Activated naive CD4-positive, alpha-beta T cell (primary cell): ENCODE measurements at places on chromosomes 16 and 17.

- DNase-seq: no peak
Measured at GRCh38 chr16:14302031-14302398, 230.9 kb downstream of the MRTFB start.

DNA sequence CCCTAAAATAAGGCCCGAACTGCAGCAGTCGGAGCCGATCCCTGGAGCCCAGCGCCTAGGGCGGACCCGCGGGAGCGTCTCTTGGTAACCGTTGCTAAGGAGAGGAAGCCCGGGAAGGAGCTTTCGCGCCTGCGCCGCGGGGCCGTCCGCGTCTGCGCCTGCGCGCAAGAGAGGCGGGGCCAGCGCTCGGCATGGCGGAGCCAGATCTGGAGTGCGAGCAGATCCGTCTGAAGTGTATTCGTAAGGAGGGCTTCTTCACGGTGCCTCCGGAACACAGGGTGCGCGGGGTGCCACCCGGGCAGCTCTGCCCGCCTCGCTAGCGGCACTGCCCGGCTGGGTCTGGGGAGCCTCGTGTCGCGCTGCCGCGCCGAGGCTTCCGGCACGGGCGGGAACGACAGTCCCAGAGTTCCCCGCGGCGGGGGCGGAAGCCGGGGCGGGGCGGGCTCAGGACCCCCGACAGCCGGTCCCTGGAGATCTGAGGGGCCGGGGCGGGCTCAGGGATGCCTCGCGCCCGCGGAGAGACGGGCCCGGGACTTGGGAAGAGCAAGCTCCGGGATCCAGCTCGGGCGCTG, at the start of gene CDK10:
Gene CDK10 (plus strand): TSS at position 170 of the 572 bp plus-strand sequence. CDS start 22 bp downstream, at position 192.
- peak; percentile 81 for DNase-seq

GRCh38 chr16:15682105-15682570, 32.1 kb downstream of the NDE1 start:
- no peak for DNase-seq

DNA sequence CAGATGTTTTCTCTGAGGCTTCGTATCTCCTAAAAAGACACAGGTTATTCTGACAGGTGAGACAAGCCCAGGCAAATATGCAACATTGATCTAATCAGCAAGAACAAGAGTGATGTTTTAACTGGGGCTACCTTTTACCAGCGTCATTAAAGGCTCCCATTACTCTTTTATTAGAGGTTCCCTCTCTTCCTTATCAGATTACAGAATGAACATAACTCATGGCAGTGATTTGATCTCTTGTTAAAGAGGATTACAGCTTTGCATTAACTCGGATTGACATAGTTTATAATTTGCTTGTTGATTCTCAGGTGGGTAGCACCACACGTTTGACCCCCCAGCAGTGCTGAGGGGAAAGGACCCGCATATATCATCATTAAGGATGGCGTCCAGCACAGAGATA, 90.5 kb downstream of the AATF start:
- DNase-seq: no peak

- DNase-seq: no peak
Measured at GRCh38 chr17:63613663-63614062, 8.6 kb upstream of the MAP3K3 start.

DNA sequence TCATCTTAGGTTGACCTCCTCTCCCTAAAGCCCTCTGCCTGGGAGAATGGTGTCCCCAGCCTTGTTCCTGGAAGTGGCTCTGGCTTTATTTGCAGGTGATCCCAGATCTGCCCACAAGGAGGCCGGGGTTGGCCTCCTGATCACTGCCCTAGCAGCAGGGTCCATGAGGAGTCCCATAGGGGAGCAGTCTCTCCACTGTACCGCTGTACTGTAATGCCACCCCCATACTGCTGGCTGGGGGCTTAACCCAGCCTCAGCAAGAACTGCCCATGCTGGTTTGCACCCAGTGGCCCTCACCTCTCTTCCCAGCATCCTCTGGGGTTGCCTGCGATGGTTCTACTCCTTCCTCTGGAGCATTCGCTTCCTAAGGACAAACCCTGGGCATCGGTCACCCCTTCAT, 39.1 kb downstream of the PSME3IP1 start:
- DNase-seq: no peak

DNA sequence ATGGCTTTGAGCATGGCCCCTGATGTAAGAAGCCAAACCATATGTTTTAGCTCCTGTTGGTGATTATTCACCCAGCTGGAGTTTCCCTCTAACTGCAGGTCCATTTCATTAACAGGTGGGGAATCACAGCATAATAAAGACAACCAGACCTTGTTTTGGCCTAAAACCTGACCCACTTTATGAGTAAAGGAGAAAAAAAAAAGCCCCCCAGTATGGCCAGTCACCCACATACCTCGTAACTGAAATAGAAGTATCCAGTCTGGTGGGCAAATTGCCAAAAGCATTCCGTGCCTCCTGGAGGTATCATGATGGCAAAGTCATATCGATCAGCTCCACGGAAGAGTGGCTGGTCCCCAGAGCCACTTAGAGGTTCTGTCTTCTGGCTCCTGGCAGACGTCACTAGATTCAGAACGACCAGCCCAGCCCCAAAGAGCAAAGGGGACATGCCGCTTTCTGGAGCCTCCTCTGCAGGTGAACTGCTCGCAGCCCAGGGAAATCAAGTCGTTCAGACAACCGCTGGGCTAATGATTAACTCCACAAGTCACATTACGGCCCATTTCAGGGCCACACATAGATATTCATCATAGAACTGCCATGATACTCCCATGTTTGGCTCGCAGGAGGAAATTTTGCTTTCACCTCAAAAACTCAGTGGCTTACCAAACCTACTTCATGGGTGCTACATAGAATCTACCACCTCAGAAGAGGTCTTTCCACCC, at the start of gene TMED6:
Gene TMED6 (minus strand): TSS at position 478 of the 719 bp plus-strand sequence. CDS start 33 bp downstream, at position 445.
- DNase-seq: no peak

GRCh38 chr17:4520894-4521600, 22.4 kb downstream of the SPNS2 start:
- no peak for DNase-seq

GRCh38 chr17:58052945-58053715, 30.1 kb upstream of the DYNLL2 start:
- no peak for DNase-seq

- no peak for DNase-seq
Measured at GRCh38 chr17:73991260-73991659, 212.2 kb upstream of the RPL38 start.

DNA sequence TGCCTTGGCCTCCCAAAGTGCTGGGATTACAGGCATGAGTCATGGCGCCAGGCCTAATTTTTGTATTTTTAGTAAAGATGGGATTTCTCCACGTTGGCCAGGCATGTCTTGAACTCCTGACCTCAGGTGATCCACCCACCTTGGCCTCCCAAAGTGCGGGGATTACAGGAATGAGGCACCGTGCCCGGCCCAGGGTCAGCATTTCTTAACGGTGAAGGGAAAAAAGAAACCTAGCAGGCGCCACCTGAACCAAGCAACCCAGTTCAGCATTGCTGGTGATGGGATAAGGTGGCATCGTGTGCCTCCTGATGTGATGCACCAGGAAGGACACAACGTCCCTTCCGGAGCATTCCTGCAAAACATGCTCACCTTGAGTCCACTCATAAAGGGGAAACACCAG, 2.2 kb upstream of the CLCN7 start:
- DNase-seq: no peak

- DNase-seq: no peak
Measured at GRCh38 chr16:30740364-30741251, 7.6 kb upstream of the PHKG2 start.

- no peak for DNase-seq
Measured at GRCh38 chr16:1283996-1284616, 25.3 kb upstream of the UBE2I start.

GRCh38 chr16:75064403-75065148, 52.0 kb downstream of the LDHD start:
- no peak for DNase-seq

GRCh38 chr16:22372882-22373661, 1.3 kb downstream of the CDR2 start:
- no peak for DNase-seq

DNA sequence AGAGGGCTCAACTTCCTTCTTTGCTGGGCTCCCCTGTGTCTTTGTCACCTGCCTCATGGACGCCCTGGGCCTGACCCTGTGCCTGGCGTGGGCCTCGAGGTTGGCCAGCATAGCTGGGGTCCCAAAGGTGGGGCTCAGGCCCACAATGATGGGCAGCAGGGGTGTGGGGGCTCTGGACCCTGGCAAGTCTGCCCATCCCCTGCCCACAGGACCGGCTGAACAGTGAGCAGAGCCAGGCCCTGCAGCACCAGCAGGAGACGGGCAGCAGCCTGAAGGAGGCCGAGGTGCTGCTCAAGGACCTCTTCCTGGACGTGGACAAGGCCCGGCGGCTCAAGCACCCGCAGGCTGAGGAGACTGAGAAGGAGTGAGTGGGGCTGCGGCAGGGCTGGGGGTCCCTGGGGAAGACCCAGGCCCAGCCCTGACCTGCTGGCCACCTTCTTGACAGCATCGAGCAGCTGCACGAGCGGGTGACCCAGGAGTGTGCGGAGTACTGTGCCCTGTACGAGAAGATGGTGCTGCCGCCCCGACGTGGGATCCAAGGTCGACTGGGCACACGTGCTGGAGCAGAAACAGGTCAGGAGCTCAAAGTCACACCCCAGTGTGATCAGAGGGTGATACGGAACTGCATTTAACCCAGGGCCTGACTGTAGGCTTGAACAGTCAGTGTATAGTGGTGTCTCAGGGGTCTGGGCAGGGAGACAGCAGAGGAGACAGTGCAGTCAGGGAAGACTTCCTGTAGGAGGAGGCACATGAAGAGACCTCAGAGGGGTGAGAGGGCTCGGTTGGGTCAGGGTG, 3.8 kb downstream of the EVPLL start:
- DNase-seq: no peak

DNA sequence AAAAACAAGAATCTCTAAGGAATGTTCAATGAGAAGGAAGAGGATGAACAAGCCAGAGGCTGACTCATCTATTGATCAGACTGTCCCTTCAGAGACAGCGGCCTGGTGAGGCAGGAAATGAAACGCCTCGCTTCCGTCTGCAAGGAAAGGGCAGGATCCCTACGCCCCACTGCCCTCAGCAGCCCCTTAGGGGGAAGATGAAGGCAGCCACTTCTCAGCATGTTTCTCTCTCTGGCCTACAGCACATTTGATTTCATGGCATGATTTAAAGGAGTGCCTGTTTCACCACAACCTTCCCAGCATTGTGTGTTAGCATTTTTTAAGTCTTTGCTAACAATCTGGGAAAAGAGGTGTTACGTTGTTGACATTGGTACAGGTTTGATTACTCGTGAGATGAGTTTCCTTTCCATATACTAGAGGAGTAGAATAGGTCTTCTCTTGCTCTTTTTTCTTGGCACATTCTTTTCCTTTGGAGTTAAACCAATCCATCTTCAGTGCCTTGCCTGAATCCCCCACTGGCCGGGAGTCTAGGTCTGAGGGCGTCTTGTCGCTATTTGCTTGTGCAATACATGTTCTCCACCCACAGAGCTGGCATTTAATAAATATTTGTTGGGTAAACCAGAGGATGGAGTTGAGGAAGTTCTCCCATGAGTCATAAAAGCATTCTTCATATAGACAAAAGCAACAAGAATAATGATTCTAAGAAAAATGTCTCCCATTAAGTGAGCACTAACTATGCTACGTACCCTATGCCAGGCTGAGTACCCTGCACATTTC, 47.4 kb downstream of the RBFOX3 start:
- no peak for DNase-seq

DNA sequence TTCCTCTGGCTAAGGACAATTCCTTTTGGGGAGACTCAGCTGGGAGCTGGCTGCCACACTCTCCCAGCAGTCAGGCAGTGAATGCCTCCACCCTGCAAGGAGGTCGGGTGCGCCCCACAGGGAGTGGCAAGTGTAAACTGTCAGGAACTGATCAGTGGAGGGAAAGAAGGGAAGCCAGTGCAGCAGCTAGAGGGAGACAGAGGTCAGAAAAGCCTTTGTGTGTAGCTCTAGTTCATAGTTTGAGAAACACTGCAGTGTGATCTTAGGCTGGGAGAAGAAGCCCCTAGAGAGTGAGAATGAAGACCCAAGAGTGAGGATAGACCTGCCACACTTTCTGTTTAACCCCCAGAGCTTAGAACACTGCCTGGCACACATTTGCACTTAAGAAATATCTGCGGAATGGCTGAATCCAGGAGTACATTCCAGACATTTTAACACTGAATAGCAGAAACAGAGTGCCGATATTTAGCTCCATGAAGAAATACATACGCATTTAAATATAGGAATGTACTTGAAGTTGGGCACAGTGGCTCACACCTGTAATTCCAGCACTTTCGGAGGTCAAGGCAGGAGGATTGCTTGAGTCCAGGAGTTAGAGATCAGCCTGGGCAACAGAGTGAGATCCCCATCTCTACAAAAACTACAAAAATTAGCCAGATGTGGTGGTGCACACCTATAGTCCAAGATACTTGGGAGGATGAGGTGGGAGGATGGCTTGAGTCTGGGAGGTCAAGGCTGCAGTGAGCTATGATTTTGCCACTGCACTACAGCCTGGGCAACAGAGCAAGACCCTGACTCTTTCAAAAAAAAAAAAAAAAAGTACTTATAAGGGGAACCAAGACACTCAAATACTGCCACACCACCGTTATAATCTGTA, 11.1 kb upstream of the SLC5A11 start:
- DNase-seq: no peak

DNA sequence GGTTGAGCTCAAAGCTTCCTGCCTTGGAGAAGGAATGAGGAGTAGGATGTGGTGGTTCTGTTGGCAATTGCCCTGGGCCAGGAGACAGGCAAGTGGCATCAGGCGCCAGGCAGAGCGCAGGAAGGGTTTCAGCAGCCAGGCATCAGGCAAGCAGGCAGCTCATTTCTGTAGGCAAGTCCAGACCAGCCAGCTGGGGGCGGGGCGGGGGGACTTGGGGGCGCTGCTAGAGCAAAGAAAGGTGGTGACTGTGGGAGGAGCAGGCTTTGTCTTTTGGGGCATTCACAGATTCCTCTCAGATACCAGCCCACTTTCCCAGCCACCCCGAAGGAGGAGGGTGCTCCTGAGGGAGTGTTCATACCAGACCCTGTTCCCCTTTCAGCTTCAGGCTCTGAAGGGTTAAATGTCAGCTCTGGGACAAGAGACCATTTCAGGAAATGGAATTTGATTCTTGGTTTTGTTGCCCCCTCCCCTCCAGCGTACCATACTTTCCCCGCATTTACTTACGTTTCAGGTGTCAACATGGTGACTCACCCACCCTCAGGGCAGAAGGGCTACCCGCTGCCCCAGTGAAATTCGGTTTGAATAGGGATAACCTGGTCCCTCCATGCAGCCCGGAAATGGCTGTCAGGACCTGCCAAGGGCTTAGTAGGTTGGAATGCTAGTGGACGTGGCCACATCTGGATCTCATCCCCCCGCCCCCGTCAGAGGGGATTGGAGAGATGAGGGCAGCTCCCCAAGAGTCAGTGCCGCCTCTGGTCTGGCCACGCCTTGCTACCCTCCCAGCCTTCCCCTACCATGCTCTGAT, 13.2 kb downstream of the NGFR start:
- DNase-seq: no peak

GRCh38 chr16:54991525-54991924, 60.9 kb downstream of the IRX5 start:
- DNase-seq: no peak

GRCh38 chr16:62280506-62280905, 244.3 kb upstream of the CDH8 start:
- DNase-seq: no peak

- DNase-seq: peak; percentile 20
Measured at GRCh38 chr17:83103200-83103942, 24.0 kb downstream of the METRNL start.

GRCh38 chr16:87321336-87322107, 4.3 kb upstream of the C16orf95 start:
- DNase-seq: no peak

- DNase-seq: no peak
Measured at GRCh38 chr17:1518410-1518809, 2.0 kb upstream of the INPP5K start.

GRCh38 chr17:2309338-2310154, 5.8 kb downstream of the SRR start:
- DNase-seq: no peak

- DNase-seq: no peak
Measured at GRCh38 chr16:79001156-79001967, 599.2 kb downstream of the MAF start.
